ENCODE measurements at places on chromosomes 12 and 14.

DNA sequence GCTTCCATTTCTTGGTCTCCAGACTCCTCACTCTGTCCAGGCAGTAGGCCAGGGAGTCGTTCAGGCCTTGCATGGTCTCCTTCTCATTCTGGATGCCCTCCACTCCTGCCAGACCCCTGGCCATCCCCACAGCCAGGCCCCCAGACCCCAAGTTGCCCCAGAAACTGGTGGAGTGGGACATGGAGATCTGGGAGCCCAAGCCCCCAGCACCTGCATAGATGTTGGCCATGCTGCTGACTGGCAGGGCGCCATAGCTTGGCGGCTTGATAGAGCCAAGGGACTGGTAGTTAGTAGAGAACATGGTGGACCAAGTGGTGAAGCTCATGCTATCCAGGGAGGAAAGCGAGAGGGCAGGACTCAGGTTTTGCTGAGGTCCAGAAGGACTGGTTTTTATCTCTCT is 21.2 kb upstream of the INSM2 start:
- no peak for DNase-seq

- DNase-seq: no peak
Observed at GRCh38 chr14:95891742-95892141, 15.1 kb downstream of the TUNAR start.

GRCh38 chr12:123364532-123365024 is at the start of gene SBNO1:
SBNO1 (minus strand) TSS chr12:123364847; CDS start chr12:123350441, 14,406 bp downstream.
- DNase-seq: peak; percentile 85

- no peak for DNase-seq
Observed at GRCh38 chr12:22529281-22530060, 14.9 kb downstream of the C2CD5 start.

DNA sequence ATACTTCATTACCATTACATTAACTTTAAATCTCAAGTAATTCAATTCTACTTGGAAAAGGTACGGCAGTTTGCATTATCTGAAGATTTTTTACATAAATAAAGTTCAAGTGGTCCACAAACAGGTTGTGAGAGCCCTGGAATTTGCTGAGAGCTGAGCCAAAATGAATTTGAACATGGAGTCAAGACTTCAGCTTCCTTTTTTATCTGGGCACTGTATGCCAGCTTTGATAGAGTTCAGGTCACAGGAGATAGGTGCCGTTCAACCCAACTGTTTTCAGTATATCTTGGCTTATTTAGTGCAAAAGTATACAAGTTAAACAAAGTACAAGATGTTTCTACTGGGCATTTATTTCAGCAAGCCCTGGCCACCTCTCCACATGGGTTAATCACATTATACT is 28.8 kb downstream of the HNRNPC start:
- DNase-seq: no peak

DNA sequence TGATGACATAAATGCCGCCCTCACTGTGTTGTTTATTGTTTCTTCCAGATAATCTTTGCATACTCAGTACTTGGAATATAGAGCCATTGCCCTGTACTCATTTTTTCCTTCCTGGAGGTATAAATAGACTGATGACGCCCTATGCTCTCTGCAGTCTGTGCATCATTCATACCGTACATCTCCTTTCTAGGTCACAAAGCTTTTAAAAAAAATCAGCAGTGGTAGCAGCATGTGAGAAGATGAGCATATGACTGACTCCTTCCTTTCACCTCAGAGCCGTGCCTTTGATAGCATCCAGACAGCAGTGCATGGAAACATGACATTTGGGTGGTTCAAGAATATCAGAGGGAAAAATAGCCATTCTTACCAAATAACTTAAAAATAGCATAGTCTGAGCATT is 77.3 kb downstream of the PDE3A start:
- no peak for DNase-seq

DNA sequence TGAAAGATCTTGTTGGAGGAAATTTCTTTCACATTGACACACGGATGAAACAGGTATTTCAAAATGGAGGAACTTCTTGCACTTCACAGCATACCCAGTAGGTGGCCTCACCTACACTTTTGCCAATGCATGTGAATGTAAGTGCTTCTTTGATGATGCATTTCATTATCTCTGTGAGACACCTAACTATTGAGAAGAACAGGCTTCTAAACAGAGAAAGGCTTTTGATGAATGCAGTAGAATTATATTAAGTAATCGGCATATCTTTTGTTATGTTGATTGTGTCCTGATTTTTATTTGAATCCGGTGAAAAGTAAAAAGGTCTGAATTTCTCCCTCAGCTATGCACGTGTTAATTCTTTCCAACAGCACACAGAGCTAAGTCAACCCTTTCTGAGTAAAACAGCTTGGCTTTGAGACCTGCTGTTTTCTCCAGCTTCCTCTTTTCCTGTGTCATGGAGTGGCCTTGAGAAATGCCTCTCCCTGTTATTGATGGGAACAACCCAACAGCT is 399.0 kb downstream of the NAV3 start:
- no peak for DNase-seq

GRCh38 chr12:47739979-47740378 is 14.7 kb upstream of the ENDOU start:
- no peak for DNase-seq

DNA sequence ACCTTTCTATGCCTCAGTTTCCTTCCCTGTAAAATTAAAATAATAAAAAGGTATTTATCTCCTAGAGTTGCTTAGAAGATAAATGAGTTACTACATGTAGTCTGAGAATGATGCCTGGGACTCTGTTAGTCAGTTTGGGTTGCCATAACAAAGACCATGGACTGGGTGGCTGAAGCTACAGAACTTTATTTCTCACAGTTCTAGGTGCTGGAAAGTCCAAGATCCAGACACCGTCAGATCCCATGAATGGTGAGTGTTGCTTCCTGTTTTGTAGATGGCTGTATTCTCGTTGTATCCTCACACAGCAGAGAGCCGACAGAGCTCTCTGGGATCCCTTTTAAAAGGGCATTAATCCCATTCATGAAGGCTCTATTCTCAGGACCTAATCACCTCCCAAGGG is 64.0 kb upstream of the LTA4H start:
- no peak for DNase-seq

- DNase-seq: no peak
Observed at GRCh38 chr12:6478416-6478815, 7.9 kb upstream of the VAMP1 start.
